Nucleus accumbens (tissue), 56 donors: ENCODE measurements at places on chromosomes 7 and 10.

- no peak for DNase-seq
These were observed 350.4 kb downstream of the DNAJB6 start for GRCh38 chr7:157687158-157687557.

DNA sequence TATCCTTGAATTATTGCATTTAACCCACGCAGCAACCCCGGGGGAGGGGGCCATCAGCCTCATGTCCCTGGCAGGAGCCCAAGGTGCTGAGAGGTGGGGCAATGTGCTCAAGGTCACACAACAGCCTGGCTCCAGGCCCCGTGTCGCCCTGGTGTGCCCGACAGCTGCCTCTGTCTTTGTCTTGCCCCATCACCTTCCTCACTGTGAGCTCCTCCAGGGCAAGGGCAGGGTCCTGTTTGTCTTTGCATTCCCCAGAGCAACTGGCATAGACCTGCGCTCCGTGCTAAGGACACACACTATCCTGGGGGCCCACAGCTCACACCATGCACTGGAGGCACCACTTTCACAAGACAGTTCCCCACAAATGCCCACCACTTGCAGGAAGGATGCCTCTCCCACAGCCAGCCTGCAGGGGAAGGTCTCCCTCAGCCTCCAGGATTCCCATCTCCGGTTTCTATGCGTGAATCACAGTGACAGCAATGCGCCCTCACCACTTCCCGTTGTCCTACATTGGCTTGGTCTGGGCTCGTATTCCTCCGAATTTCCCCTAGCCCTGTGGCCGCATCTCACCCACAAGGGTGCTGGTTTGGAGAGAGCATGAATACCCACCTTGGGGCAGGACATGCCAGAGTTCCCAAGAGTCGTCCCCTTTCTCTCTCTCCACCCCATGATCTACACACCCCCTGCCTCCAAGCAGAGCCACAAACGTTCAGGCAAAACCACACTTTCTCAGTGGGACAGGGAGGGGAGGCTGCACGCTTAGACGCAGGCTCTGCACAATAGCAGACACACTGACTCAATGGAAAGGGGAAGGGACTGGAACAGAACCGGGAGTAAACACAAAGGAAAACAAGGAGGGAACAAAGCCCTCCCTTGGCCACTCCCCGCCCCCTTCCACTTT, 10.3 kb downstream of the ITPRIP start:
- DNase-seq: no peak

- DNase-seq: peak; percentile 88
These were observed 325.0 kb downstream of the PLXNA4 start for GRCh38 chr7:132251327-132251659.

GRCh38 chr7:21128062-21128817, 299.6 kb upstream of the SP4 start:
- DNase-seq: no peak

DNA sequence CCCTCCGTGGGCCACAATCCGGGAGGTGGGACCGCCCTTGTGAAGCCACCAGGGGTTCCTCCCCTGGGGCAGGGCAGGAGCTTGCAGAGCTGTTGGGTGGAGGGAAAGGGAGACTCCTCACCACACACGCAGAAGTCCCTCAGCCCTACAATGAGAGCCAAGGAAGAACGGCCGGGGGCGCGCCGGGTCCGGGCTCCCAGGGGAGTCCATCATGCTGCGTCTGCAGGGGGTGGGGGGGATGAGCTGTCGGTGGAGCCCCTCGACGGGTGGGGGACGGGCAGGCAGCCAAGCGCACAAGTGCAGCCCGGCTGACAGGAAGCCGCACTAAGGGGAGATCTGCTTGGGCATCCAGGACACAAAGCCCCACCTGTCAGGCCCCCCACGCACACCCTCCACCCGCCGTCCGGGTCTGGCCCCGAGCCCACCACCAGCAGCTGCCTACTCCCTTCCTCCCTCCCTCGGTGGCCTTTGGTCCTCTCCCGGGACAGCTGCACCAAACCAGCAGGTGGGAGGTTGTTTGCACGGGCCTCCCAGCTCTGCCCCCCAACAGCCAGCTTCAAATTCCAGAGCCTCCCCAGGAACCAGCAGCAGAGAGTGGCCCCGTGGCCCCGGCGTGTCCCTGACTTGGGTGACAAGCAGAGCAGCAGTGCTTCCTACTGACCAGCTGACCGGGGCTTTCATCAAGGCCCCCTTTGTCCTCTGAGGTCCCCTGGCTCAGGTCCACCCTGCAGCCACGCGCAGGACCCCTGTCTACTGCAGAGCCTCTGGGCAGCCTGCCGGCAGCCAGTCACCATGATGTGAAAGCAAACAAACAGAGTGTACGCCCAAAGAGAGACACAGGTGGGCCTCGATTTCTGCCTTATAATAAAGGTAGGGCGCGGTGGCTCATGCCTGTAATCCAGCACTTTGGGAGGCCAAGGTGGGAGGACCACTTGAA, 50.3 kb downstream of the HIP1 start:
- DNase-seq: peak; percentile 90

DNA sequence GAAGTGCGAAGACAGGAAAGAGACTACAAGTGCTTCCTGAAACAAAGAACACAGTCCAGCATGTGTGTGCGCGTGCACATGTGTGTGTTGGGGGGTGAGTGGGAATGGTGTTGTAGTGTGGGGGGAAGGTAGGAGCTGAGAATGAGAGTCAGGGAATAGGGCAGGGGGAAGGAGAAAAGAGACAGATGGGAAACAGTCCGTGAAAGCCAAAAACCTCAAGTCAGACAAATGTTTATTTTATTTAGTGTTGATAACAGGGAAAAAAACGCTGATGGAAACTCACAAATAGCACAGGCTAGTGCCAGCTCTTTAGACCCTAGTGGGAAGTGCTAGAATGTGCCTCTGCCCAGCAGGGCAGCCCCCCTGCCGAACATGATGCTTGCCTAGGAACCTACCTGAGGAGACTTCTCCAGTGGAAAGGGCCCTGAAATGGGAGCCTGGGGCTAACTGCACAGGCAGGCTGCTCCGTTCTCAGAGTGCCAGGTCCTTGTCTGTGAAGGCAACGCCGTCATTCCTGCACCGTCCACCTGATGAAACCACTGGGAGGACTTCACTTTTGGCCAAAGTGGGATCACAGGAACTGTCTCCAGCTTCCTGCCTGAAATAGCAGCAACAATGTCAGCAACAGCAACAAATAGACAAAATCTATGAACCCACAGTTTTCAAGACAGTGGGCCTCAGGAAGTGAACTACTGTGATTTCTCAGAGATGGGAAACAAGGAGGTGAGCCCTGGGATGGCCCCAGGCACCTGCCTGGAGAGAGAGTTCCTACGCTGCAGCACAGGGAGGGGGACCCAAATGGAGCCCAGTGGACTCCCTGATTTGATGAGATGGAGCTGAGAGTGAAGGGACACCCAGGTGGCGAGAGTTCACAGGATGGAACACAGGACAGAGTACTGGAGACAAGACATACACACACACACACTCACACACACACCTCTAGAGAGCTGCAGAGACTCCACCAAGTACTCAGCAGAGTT, 379.7 kb downstream of the RPS24 start:
- no peak for DNase-seq

GRCh38 chr10:86017841-86018734, 348.5 kb downstream of the GRID1 start:
- peak; percentile 16 for DNase-seq

DNA sequence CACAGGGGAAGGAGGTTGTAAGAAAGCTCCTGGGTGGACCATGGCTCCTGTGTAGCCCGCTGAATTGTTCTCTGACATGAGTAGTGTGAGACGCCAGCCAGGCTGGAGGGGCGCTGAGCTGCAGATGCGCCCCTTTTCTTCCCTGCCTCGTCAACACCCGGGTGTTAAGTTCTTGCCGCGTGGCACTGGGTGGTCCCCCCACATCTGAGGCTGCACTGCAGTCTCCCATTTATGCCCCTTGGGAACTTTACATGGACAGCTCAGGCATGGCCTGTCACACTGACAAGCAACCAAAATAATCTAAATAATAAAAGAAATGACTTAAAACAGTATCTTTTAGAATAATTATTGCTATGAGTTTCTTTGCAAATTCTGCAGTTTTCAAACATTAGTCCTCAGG, 34.6 kb upstream of the HSPA12A start:
- DNase-seq: no peak

GRCh38 chr7:137669706-137670105, 177.1 kb downstream of the DGKI start:
- no peak for DNase-seq

DNA sequence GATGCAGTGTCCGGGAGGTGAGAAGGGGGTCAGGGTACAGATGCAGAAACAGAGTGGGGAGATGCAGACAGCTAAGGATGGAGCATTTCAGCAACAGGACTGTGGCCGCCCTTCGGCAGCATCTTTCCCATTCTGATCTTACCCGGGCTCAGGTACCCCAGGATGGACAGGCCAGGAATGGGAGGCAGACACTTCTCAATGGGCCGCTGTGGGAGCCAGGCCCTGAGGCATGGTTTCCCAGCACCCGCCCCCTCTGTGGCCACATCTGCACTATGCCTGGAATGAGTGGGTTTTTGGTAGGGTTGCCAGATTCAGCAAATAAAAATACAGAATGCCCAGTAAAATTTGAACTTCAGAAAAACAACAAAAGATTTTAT, 105.2 kb upstream of the CTBP2 start:
- DNase-seq: no peak

DNA sequence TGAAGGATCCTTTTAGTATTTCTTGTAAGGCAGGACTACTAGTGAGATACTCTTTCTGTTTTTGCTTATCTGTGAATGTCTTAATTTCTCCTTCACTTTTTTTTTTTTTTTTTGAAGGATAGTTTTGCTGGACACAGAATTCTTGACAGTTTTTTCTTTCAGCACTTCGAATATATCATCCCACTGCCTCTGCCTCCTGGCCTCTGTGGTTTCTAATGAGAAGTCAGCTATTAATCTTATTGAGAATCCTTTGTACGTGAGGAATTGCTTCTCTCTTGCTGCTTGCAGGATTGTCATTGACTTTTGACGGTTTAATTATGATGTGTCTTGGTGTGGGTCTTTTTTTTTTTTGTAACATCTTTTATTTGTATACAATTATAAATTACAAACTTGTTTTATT, 12.6 kb upstream of the WAC start:
- DNase-seq: no peak

DNA sequence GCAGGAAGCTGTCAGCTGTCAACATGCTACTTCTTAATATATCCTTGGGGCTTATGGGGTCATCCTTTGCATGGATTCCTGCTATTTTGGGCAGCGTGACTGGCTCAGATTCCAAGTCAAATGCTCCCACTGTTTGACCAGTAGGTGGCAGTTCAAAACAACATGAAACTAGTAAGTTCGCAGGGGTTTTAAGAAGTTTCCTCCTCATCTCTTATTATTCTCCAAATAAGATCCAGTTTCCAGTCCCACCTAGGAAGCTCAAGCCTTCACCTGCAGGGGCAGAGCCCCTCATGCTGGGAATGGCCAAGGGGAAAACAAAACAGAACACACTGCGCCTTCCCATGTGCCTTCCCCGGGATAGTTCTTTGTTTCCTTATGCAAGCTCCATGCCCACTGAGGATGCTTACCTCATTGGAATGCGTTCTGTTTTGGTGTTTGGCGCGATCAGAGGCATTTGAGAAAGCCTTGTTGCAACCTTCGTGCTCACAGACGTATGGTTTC, 259.8 kb downstream of the GLI3 start:
- peak; percentile 40 for DNase-seq

DNA sequence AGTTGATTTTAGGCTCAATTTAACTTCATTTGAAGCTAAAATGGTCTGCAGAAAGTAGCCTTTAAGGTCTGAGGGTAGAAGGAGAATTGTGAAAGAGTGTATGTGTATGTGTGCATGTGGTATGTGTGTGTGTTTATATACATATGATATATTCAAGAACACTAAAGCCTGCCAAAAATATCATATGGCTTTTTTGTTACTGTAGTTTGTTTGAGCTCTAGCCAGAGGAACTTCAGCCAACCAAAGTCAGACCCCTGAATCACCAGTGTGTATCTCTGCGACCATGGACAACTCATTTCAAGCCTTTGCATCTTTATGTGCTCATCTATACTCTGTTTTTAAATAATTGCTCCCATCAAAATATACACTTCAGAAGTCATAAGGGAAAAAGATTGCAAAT, 58.4 kb upstream of the HDAC9 start:
- no peak for DNase-seq

DNA sequence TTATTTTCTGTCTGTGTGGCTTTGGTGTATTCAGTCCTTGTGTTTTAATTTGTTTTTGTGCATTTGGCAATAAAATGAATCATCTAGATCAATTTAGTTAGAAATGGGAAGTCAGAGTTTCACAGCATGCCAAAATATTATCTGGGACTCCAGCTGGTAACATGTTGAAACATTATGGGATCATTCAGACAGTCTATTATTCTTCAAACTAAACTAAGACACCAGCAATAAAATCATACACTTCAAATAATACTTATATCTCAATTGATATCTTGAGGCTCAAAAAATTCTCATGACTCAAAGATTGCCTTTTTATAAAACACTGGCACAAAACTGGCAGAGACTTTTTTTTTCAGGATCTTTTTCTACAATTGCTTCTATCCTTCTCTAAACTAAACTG, 5.8 kb upstream of the RP9 start:
- DNase-seq: no peak

DNA sequence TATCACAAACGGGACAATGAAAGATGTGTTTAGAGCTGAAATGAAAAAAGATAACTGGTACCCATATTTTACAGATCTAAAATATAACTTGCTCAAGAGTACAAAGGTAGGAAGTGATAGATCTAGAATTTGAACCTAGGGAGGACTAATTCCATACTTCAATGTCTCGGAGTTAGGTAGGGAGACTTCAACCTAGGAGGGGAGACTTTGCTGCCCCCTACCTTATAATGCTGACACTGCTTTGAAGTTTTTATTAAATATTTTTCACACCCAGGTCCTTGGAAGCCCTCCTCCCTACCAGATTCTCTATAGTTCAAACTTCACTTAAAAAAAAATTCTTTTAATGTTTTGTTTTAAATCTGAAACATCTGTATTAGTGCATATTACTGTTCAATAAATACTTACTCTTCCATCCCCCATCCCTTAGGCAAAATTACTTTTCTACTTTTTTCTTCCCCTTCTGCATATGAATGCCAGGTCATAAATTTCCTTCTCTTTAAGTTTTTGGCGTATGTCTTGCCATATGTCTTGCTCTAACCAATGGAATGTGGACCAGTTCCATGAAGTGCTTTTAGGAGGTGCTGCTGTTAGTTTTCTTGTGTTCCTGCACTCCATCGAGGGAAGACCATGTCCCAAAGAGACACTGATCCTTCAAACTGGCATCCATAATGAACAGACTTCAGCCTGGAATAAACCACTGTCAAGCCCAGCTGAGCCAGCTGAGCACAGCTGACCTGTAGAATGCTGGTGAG, 57.8 kb downstream of the MICU1 start:
- DNase-seq: no peak

- no peak for DNase-seq
These were observed 28.9 kb downstream of the MAD1L1 start for GRCh38 chr7:2203766-2204300.

GRCh38 chr7:114298011-114298410, 116.6 kb upstream of the FOXP2 start:
- no peak for DNase-seq

DNA sequence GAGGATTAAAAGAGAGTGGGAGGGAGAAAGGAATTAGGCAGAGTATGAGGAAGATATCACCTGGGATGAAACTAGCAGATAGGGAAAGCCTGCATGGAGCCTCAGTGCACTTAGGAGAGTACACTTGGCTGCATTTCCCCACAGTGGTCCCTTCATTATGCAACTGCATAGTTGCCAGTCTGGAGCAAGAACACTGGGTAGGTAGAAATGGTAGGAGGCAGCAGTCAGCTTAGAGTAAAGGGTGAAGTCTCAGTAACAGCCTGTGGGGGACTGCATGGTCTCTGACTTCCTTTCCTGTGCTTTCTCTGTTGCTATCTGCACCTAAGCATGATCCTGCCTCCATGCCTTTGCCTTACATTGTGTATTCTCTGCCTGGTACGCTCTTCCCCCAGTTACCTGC, 14.0 kb upstream of the PCGF5 start:
- no peak for DNase-seq

- no peak for DNase-seq
These were observed 188.4 kb upstream of the COL1A2 start for GRCh38 chr7:94206295-94206694.
